GM13977 (cell line): ENCODE measurements at places on chromosomes 1 and 21.

DNA sequence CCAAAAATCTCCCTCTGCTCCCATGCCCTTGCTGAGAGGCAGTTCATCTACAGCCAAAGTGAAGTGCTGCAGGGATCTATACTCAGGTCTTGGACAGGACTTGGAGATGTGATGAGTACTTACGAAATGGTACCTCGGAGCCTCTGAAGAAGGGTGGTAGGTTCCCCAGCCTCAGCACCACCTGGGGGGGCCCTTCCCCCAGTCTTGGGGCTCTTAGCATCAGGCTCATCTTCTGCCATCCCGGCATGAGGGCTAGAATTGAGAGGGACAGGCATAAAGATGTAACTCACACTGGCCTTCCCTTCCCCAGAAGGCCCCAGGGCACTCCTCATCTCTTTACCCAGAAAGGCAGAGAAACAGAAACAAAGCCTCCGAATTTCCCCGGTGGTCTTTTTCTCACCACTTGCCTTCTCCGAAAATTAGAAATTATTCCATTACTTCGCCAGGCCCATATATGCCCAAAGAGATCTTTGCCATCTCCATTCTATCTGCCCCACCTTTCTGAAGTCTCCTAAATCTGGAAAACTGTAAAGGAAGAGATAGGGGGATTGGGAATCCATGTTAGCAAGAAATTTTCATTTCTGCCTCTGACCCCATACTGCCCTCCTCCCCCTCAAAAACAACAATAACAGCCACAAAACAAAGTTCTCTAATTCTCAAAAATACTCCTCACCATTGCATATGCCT lies 827 bp downstream of the RFX5 start:
- no peak for DNase-seq

- no peak for DNase-seq
Observed at GRCh38 chr1:114488739-114489138, 22.3 kb downstream of the TRIM33 start.

DNA sequence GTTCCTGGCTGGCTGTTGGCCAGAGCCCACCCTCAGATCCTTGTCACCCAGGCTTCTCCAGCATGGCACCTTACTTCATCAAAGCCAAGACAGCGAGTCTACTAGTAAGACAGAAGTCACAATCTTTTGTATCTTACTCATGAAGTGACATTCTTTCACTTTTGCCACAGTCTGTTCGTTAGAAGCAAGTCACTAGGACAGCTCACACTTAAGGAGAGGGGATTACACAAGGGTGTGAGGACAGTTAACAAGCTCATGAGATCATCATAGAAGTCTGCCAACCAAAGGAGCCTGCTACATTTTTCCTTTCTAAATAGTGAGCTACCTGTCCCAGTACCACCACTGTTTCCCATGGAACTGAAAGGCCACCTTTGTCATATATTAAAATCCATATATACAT lies 61.5 kb downstream of the PACC1 start:
- DNase-seq, result no peak

DNA sequence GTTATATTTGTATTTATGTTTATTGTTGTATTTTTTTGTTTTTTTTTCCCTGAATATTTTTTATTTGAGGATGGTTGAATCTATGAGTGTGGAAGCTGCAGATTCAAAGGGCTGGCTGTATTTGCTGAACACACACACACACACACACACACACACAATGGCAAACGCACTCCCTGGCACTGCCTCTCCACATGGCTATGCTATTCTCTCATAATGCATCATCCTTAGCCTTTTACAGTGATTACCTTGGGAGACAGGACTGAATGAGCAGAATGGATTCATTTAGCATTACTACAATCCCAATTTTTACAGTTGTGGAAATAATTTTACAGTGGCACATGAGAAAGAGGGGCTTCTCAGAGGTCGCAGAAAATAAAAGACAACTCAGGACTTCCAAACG lies 390.1 kb downstream of the PCP4 start:
- no peak for DNase-seq

GRCh38 chr1:145702826-145703225 lies 4.3 kb downstream of the PDZK1 start:
- no peak for DNase-seq

DNA sequence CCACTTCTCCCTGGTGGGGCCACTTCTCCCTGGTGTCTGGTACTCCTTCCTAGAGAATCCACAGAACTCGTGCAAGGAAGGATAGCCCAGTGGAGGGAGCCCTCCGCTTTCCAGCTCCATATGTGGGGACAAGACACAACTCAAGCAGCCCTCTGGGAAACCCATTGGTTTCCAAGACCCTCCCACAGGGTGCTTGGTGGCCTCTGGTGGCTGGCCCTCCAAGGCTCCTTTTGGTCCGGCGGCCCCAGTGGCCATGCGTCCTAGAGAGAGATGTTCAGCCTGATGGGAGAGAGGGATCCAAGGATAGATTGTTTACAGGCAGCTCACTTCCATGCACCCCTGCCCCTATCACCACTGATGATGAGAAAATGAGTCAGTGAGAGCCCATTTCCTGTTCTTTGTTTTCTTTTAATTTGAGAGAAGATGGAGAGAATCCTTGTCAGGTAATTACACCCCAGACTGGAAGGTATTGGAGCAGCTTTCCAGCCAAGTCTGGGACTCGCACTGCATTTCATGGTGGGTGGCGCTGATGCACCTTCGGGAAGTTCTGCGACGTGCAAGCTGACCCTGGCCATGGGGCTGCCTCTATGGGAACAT lies 486.2 kb upstream of the VAMP3 start:
- DNase-seq, result no peak

DNA sequence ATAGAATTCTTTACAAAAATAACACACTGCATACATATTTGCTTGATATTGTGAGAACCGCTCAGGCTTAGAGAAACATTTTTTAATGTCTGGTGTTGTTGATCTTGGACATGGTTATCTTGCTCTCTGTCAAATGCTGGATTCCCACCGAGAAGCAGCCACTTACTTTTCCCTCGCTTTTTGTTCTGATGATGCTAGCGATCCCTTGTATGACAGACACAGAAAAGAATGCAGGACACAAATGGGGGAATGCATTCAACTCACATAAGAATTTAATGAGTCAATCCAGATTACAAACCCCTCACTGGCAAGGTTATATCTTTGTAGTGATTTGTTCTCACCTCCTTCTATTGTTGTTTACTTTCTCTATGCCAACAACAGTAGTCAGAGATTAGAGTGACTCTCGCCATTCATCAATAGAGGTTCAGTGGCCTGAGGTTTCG lies 76.8 kb upstream of the AKT3 start:
- no peak for DNase-seq

DNA sequence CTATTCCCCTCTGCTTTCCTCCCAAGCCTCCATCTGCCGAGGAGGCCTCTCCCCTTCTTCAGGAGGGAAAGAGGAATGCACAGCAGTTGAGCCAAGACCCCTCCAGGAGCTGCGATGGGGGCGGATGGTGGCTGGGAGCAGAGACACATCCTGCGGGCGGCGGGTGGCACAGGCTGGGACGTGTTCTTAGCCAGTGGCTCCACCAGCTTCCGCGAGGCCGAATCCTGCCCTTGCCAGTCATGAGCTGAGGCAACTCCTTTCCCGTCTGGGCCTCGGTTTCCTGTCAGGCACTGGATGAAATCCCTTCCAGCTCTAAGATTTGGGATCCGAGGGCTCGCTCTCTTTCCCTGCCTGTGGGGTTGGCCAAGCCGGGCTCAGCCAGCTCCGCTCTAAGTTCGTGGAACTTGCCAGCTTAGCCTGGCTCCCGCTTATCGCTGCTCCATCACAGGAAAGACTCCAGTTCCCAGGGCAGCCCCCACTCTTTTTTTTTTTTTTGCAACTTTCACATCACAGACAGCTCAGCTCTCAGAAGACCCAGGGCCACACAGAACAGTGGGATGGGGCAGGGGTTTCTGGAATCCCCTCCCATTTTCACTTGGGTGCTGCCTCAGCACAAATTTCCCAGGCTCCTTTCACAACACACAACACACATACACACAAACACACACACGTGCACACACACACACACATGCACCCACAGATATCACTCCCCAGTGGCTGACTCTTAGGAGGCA lies 506 bp downstream of the MYOM3 start:
- DNase-seq, result no peak

- DNase-seq, result no peak
Observed at GRCh38 chr1:188700116-188700515, 1777.5 kb downstream of the BRINP3 start.

DNA sequence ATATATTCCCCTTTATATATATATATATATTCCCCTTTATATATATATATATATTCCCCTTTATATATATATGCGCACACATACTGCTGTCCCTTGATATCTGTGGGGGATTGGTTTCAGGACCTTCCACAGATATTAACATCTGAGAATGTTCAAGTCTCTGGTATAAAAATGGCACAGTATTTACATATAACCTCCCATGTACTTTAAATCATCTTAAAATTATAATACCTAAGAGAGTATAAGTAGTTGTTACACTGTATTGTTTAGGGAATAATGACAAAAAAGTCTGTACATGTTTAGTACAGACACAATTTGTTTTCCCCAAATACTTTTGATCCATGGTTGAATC lies 45.8 kb downstream of the NR5A2 start:
- DNase-seq, result no peak

- DNase-seq, result peak; percentile 44
Observed at GRCh38 chr21:36710729-36711048, 11.8 kb downstream of the SIM2 start.

DNA sequence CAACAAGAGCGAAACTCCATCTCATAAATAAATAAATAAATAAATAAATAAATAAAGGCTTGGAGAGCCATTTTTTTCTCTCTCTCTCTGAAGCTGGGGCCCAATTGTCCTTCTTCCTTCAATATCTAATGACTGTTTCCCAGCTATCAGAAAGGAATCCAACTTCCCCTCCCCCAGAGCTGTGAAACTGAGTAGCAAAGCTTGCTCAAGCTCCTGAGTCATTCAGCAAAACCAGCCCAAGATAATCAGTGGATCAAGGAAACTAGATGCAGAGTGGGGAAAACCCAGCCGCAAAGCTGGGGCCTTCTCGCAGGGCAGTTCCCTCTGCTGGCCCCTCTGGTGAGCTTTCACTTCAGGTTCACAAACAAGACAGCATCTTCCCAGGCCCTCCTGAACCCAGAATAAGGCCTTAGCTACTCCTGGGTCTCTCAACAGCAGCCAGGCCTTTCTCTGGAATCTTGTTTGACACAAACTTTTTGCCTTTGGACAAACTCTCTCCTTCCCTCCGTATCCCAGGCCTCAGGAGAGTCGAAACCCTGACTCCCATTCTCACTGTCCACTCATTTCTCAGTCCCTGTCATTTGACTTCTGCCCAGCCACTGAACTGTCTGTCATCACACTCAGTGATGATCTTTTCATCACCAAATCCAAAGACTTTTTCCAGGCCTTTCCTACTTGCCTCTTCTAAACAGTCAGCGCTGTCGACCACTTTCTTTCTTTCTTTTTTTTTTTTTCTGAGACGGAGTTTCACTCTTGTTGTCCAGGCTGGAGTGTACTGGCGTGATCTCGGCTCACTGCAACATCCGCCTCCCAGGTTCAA lies 18.0 kb upstream of the PTP4A2 start:
- peak; percentile 73 for DNase-seq

DNA sequence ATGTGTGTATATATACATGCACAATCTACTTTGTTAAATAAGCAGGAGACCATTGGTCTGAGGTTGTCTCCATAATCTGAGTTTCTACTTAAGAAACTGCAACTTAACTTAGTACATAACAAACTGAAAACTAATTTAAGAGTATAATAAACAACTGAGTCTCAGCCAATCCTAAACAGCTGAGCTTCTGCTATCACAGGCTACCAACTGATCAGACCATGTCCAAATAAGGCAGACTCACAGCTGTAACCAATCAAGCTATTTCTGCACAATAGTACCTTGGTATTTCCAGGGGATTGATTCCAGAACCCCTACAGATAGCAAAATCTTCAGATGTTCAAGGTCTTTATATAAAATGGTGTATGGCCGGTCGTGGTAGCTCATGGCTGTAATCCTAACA lies 26.0 kb upstream of the C1orf146 start:
- no peak for DNase-seq

- DNase-seq, result peak; percentile 81
Observed at GRCh38 chr1:154998818-154999570, 3.6 kb upstream of the ZBTB7B start.

DNA sequence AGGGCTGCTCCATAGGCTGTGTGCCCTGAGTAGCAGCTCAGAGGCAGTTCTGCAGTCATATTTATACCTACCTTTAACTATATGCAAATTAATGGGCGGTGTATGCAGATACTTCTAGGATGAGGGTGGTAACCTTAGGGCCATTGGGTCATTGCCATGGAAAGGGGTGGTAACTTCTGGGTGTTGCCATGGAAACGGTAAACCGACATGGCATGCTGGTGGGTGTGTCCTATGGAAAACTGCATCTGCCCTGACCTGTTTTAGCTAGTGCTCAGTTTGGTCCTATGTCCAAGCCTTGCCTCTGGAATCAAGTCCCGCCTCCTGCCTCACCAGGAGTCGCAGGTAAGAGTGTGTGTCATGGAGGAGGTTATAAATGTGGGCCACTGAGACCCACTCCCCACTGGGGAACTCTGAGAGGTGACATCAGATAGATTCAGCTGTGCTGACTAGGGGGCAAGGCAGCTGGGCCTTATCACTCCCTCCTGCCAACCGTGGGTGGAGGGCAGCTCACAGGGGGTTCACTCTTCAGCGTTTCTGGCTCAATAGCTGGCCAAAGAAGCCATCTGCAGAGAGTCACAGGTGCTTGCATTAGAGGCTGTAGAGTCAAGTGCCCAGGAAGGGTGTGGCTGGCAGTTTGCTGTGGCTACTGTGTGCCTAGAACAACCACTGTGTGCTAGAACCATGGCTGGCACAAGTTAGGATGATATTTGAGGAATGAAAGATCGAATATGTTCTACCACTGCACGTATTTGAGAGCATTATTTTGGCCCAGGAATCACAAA lies 19.0 kb downstream of the BACE2 start:
- DNase-seq, result no peak

DNA sequence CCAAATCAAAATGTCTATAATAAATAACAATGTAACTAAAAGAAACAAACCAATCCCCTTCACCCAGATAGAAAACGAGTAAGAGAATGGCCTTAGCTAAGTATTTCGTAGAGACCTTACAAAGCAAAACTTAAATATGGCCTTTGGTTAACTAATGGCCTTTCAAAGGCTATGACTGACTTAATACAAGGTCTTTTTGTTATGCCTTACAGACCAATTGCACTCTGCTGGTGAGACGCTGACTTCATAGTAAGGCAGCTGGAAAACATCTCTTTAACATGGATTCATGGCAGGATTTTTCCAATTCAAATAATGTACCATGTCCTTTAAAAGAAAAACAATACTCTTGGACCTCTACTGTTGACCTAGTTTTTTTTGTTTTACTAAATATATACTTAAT lies 15.8 kb upstream of the TBCE start:
- DNase-seq, result no peak

DNA sequence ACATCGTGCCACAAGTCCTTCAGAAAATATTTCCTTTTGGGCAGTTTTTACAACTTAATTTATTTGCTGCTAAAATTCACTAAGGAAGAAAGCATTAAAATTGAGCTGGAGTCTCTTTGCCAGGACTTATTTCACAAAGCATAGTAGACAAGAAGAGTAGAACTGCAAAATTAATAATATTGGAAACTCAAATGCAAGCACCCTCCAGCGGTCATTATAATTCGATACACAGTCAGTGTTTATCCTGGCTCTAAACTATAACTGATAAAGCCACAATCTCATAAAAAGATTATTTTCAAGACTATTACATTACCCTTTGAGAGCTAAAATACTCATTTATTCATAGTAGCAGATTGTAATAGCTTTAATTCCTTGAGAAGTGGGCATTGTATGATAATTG lies 655.4 kb downstream of the RWDD3 start:
- no peak for DNase-seq

GRCh38 chr1:199124351-199124750 lies 485.5 kb downstream of the PTPRC start:
- DNase-seq, result no peak

GRCh38 chr1:160214481-160215140 lies 9.4 kb downstream of the PEA15 start:
- no peak for DNase-seq
